Caudate nucleus (tissue), 63 donors: ENCODE measurements at places on chromosomes 16 and 17.

DNA sequence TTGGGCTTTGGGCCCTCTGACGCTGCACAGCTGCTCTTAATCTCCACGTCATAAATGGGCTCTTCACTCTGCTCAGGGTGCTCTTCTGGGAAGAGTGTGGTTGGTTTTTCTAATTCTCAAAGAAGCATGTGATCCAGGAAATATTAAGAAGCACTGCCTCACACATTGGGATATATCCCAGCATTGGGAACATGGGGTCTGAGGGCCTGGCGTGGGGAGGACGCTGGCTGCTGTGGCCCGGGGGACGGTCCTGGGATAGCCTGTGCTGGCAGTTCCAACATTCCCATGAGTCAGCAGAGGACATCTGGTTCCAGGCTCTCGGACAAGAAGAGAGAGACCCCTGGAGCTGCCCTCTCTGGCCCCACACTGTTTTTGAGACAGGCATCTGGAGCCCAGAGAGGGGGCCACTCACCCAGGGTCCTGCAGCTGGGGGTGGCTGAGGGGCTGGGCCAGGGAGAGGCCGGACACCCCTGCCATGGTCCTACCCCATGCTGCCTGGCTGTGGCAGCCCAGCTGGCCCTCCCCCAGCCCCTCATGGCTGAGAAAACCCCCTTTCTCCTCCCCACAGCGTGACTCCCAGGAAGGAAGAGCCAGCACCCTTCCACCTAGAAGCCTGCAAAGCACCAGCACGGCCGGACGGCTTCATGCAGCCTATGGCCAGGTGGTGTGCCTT, 58.8 kb downstream of the NT5M start:
- no peak for DNase-seq

- no peak for DNase-seq
Observed at GRCh38 chr17:1975573-1975972, 49.6 kb downstream of the RTN4RL1 start.

DNA sequence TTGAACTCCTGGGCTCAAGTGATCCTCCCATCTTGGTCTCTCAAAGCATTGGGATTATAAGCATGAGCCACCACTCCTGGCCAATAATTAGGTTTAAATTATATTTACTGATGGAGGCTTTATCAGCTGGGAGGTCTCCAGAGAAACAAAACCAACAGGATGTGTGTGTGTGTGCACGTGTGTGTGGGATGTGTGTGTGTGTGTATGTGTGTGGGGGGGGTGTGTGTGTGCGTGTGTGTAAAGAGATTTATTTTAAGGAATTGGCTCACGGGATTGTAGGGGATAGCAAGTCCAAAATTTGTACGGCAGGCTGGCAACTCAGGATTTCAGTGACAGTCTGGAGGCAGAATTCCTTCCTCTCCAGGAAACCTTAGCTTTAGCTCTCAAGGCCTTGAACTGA, 4.6 kb downstream of the MMP25 start:
- no peak for DNase-seq

GRCh38 chr17:62688398-62689160, 61.1 kb downstream of the MRC2 start:
- no peak for DNase-seq

- no peak for DNase-seq
Observed at GRCh38 chr17:33968350-33969044, 286.6 kb upstream of the CCL2 start.

- no peak for DNase-seq
Observed at GRCh38 chr17:56021681-56022190, 131.5 kb upstream of the ANKFN1 start.
